ENCODE measurements at places on chromosomes 6 and 20. TPM values are rescaled to one million over a fixed set of nuclear protein-coding genes. Genes with fewer than 3 reads are reported as not detected.

DNA sequence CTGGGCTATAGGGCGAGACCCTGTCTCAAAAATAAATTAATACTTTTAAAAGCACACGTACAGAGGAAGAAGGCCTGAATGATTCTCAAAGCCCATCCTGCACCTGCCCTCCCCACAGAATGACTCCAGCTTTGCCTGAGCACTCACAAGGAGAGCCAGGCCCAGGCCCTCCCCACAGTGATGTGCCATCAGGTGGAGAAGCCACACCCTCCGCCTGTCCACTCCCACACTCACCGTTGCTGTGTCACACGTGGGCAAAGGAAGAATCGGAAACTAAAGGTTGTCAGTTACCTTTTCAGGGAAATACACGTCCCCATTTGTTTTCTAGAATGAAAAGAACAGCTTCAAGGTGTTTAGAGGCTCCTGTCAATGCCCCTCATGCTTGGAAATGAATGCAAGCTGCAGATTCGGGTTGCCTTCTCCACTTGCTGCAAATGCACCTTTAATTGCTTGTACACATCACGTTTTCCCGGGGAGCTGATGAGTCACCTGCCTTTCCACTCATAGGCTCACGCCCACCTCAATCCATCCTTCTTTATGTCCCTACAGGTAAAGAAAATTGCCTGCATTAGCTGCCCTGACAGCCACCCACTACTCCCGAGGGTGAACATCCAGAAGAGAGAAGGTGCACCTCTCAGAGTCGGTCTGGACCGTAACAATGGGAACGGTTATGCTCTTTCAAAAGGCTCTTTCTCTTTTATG lies 45.5 kb upstream of the AFDN start:
- DNase-seq: no peak
- no peaks in the 10 kb centered on the region for H3K36me3 ChIP-seq
- no peak overlapping the region for H3K4me3 ChIP-seq
- H3K27ac ChIP-seq: no peak overlapping the region
- H3K4me1 ChIP-seq: peaks cover 6% of the 10 kb centered on the region

CST4 gene
- total RNA-seq: not detected

- H3K27ac ChIP-seq: peak overlapping the region; percentile 100
- no peaks in the 10 kb centered on the region for H3K36me3 ChIP-seq
- H3K4me3 ChIP-seq: peak overlapping the region; percentile 99
Measured at GRCh38 chr6:142943711-142944123, 1.3 kb downstream of the HIVEP2 start.

DNA sequence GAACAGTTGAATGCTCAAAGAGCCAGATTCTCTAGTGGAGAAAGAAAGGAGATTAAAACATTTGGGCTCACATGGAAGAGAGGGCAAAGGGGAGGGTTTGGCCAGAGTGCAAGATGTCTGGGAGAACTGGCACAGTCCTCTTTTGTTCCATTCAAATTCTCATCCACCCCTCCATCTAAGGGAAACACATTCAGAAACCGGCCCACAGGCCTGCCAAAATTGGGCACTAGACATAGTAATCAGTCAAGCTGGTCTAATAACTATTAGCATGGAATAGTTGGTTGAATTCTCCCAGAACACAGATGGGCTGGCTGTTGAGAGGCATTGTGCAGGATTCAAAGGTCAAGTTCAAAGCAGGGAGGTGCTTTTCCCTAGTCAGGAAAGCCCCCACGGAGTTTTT lies 341.4 kb upstream of the IRAK1BP1 start:
- H3K4me3 ChIP-seq: no peak overlapping the region
- H3K27me3 ChIP-seq: peaks cover 14% of the 10 kb centered on the region
- no peak for DNase-seq
- H3K4me1 ChIP-seq: no peaks in the 10 kb centered on the region
- H3K27ac ChIP-seq: no peak overlapping the region

- no peaks in the 10 kb centered on the region for H3K36me3 ChIP-seq
- DNase-seq: no peak
Measured at GRCh38 chr6:150026976-150027805, 1.9 kb upstream of the RAET1L start.

DNA sequence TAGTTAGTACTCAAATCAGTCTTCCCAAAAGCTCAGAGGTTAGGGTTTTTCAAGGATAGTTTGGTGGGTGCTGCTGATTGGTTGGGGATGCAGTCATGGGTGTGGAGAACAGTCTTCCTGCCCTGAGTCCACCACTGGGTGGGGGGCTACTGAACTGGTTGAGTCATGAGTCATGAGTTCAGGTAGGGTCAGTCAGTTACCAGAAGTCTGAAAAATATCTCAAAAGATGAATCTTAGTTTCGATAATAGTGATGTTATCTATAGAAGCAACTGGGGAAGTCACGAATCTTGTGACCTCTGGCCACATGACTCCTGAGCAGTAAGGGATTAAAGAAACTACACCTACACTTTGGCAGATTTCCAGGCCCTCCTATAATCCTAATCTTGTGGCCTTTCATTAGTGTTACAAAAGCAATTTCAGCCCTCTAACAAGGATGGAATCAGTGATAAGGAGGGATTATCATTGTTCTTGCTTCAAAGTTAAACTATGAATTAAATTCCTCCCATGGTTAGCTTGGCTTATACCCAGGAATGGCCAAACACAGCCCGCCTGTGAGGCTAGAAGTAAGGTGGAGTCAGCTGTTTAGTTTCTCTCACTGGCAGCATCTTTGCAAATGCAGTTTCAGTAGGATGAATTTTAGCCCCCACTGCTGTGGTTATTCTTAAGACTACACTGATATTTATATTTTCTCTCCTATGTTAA lies 33.3 kb upstream of the NKAIN2 start:
- peaks cover 29% of the 10 kb centered on the region for H3K4me1 ChIP-seq
- peak overlapping the region; percentile 76 for H3K27ac ChIP-seq
- H3K4me3 ChIP-seq: no peak overlapping the region
- peaks cover 8% of the 10 kb centered on the region for H3K27me3 ChIP-seq
- no peak for DNase-seq
- H3K36me3 ChIP-seq: no peaks in the 10 kb centered on the region

LIME1 gene
- 13.8 TPM for total RNA-seq

GRCh38 chr20:61956396-61957342 lies 109.0 kb downstream of the TAF4 start:
- no peak for DNase-seq
- H3K4me1 ChIP-seq: no peaks in the 10 kb centered on the region
- no peak overlapping the region for H3K4me3 ChIP-seq
- H3K27ac ChIP-seq: no peak overlapping the region

All from mesothelial cell of epicardium (in vitro differentiated cells).